ENCODE measurements at places on chromosomes 13 and 19. TPM values are rescaled to one million over a fixed set of nuclear protein-coding genes. Genes with fewer than 3 reads are reported as not detected.

The CBLC gene
- total RNA-seq: not detected

The CRX gene
- not detected for total RNA-seq

- peak; percentile 28 for DNase-seq
Measured at GRCh38 chr13:91817250-91817649, 418.8 kb downstream of the GPC5 start.

The APLP1 gene
- total RNA-seq: 8.6 TPM

DNA sequence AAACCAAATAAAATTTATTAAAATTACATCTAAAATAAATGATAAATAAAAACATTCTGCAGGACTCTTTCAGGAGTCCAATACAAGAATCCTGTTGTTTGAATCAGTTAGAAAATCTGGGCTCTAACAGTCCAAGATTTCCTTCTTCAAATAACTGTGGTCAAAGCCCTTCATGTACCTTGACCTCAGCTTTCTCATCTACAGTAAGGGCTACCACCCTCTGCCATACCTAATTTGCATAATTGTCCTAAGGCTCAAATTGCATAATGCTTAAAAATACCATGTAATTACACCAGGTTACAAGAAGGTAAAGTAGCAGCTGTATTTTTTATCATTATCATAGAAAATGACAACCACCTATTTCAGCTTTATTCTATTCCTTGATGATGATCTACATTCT, 54.3 kb downstream of the XPO4 start:
- no peak for DNase-seq

The MYO16 gene
- 0.16 TPM for total RNA-seq

The ADAMTSL5 gene
- total RNA-seq: 1.2 TPM

- DNase-seq: peak; percentile 58
Measured at GRCh38 chr19:45451131-45451849, 16.5 kb upstream of the FOSB start.

- DNase-seq: no peak
Measured at GRCh38 chr13:32660227-32660626, 74.0 kb downstream of the PDS5B start.

The LYL1 gene
- 1.4 TPM for total RNA-seq

- DNase-seq: no peak
Measured at GRCh38 chr13:93859716-93860115, 619.8 kb downstream of the DCT start.

The TDRD12 gene
- total RNA-seq: 0.36 TPM

The ZNF85 gene
- 11.4 TPM for total RNA-seq

GRCh38 chr13:111384441-111385182, 64.2 kb downstream of the TEX29 start:
- DNase-seq: no peak

The PSG11 gene
- not detected for total RNA-seq

The SPTBN4 gene
- 3.5 TPM for total RNA-seq

DNA sequence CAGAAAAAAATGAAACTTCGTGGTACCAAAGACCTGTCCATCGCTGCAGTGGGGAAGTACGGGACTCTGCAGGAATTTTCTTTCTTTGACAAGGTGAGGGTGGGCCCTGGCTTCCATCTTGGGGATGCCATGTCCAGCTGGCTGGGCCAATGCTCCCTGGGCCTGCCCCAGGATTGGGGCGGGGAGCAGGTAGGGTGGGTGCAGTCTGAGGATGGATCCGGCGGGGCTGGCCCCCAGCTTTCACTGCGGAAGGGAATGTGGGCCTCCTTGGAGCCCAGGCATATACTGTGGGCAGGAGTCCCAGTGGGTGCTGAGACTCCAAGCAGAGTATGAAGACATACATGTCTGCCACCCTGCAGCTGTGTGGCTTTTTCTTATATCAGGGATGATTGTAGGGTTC, 23.9 kb downstream of the SIN3B start:
- no peak for DNase-seq

DNA sequence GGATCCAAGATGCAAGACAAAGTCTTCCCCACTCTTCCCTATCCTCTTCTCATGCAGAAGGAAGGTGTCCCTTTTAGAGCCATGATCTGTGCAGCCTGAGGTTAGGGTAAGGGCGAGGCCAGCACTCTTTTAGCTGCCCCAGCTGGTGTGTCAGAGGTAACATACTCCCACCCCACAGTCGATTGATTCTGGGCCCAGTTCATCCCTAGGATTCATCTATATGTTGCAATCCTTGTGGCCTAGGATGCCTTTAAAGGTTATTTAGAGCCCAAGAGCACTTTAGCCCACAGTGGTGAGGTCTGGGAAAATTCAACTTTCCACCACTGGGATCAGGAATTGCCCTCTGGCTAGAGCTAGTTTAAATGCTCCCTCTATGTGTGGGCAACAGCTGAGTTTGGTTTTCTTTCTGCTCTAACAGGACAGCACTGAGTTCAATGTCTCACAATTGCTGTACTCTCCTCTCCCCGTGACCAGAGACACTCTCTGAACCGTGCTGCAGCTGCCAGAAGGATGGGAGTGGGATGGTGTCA, 201.3 kb upstream of the SERP2 start:
- DNase-seq: no peak

The ISYNA1 gene
- total RNA-seq: 42.1 TPM

DNA sequence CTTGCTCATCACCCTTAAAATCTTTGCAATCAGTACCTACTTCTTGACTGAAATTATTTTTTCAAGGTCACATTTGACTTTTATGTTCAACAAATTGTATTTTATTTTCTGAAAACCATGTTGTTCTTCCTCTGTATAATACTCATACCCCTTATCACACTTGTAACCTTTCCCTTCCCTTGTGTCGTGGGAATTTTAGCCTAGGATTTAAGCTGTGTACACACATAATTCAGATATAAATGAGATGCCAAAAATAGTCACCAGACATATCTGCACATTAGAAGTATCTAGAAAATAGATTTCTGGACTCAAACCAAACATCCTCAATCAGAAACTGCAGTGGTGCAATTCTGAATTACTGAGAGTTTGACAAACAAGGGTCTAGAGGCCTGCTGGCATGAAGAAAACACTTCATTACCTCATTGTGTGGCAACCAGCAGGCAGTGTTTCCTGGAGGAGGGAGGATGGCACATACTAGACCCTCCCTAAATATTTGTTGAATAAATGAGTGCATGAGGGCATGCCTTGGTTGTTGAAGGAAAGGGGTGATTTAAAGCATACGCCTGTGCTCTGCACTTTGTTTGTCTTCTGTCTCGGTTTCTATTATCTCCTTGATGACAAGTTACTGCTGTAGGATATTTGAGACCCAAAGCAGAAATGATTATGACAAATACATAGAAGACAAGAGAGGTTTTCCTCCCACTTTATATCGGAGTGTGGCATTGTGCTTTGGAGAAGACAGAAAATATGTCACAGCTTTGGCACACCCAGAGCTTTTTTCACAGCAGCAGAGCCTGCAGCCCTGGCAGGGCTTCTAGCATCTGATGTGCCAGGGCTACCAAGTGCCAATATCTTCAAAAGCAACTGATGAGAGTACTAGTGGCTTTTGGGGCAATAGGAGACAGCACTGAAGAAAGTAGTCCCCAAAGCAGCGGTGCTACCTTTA, 881.1 kb downstream of the PCDH9 start:
- peak; percentile 2 for DNase-seq

DNA sequence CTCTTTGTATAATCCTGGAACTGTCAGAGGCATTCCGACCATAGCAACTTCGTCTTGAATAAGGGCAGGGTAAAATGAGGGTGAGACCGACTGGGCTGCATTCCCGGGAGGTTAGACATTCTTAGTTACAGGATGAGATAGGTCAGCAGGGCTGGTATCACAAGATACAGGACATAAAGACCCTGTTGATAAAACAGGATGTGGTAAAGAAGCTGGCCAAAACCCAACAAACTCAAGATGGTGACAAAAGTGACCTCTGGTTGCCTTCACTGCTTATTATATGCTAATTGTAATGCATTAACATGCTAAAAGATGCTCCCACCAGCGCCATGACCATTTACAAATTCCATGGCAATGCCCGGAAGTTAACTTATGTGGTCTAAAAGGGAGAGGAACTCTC, 27.7 kb upstream of the MBNL2 start:
- peak; percentile 16 for DNase-seq

The RHPN2 gene
- 0.90 TPM for total RNA-seq

GRCh38 chr19:41745756-41746155, 9.6 kb upstream of the CEACAM6 start:
- DNase-seq: no peak

DNA sequence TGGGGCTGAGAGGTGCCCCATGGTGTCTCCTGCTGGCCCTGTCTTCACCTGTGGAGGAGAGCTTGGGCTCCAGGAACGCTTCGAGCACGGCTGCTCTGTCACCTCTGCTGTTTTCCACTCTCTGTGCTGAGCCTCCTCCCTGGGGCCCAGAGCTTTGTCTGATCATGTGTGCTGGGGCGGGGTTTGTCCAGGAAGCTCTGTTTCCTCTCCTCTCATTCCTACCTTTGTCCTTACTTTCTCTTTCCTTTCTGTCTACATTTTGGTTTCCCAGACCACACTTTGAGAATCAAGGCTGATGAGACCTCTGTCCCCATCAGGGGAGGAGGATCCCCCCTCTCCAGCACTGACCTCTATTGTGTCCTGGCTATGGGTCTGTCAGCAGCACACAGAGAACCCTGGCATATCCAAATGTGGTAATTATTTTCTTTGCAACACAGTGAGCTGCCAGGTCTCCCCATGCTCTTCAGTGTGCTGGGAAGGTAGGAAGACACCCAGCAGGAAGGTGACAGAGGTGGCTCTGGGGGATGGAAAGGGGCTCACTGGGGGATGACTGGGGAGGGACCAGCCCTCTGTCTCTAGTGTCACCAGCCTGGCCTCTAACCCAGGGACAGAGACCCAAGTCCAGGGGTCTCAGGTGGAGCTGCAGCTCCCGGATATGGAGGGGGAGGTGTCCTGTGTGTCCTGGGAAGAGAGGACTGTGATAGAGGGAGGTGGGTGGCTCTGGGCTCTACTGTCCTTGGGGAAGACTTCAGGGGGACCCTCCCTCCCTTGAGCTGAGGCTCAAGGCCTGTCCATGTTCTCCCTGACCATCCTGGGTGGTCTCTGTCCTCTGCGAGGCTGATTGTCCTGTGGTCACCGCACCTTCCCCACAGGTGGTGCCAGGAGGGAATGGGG, at the start of gene CEACAM1:
CEACAM1 (minus strand) TSS at position 128 of the 894 bp plus-strand sequence; CDS start at position 21, 107 bp downstream.
- no peak for DNase-seq

DNA sequence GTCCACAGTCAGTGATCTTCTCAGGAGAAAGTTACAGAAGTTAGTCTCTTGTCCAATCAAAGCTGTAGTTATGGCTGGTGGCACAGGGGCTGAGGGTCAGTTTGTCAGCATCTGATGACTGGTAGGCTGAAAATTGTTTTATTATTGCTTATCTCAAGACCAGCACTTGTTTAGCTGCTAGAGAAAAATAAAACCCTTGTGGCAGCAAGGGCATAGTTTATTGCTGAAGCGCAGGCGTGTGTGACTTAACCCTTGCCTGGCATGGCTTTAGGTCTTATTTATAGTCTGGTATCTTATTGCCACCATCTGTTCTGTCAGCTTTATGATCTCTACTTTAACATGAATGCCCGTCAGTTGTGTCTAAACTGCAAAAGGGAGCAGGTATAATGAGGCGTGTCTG, 154.7 kb downstream of the USP12 start:
- DNase-seq: no peak

The GARRE1 gene
- total RNA-seq: 13.9 TPM

DNA sequence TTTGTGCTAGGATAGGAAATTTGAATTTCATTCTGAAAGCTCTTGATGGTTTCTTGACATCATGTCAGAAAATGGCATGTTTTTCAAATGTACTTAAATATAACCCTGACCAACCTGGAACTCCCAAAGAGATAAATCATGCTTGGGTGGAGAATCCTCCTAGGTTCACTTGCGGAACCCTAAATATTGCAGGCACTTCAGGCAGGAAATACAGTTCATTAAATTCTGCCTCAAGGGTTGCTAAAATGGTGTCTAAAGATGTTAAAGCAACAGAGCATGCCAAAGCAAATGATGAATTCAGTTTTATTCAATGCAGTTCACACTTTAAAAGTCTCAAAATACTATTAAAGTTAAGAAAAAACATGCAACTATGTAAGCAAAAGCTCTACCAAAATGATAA, 415.9 kb downstream of the SLITRK6 start:
- no peak for DNase-seq

The THSD1 gene
- 4.8 TPM for total RNA-seq

The ARRDC2 gene
- total RNA-seq: 4.2 TPM

DNA sequence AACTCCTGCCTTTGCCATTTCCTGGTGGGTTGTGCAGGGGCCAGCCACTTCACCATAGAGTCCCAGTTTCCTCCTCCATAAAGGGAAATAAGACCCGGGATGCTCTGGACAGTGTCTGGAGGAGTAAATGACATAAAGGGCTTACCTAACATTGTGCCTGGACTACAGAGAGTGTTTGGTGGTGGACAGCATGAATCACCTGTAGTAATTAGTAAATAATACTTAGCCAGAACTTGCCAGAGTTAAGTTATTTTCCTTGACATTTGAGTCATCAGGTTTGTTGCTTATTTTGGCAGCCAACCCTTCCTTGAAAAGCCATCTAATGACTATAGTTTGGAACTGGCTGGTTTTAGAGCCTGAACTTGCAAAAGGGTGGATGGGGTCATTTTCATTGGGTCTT, 159.2 kb downstream of the SLC7A1 start:
- peak; percentile 79 for DNase-seq

The KLK14 gene
- not detected for total RNA-seq

The IFNL1 gene
- total RNA-seq: not detected

DNA sequence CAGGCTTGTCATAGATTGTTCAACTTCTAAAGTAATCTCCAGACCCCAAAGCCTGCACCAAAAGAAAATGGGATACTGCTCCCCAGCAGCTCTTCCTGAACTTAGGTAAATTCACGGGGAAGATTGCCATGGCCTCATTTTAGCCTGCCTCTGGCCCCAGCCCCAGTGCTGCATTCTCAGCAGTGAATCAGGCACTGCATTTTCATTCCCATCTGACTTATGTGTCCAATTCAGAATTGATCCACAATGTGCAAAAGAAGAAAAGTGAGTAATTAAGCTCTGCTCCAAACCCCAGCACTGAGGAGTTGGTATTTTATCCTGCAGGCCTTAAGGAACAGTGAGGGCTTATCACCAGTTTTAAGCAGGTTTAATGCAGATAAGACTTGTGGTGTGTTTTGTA, 176.4 kb downstream of the KCTD12 start:
- DNase-seq: peak; percentile 40

GRCh38 chr19:50870417-50871089, 2.7 kb upstream of the KLK2 start:
- DNase-seq: no peak

GRCh38 chr19:19399733-19400433, 5.6 kb upstream of the GATAD2A start:
- peak; percentile 53 for DNase-seq

The KLF1 gene
- not detected for total RNA-seq

The KLC3 gene
- not detected for total RNA-seq

GRCh38 chr13:110650436-110650835, 35.1 kb downstream of the NAXD start:
- DNase-seq: no peak

The MUC16 gene
- not detected for total RNA-seq

DNA sequence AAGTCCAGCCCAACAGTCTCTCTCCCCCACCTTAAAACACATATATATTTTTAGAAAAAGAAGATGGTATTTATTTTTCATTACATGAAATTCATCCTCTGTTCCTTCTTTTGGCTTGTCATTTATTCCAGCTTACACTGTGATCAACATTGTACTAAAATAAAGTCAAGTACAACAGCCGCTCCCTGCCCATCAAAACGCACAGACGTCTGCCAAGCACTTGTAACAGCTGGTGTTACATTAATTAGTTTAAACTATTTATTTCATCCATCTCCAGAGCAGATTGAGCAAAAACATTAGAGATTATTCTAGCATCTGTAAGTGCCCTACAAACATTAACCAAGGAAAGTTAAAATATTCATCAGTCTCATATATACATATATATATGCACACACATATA, 350.5 kb downstream of the DACH1 start:
- no peak for DNase-seq
